Stimulated activated CD8-positive, alpha-beta memory T cell treated with anti-CD3 and anti-CD28 coated beads, Interleukin-4, amount 100 ng/mL, for 48 hours (primary cell): ENCODE measurements at places on chromosomes 11 and 22.

- no peak for DNase-seq
Measured at GRCh38 chr22:25364736-25365241, 145.3 kb downstream of the CRYBB2 start.

GRCh38 chr11:30666817-30667216 is 80.7 kb upstream of the MPPED2 start:
- no peak for DNase-seq

- no peak for DNase-seq
Measured at GRCh38 chr11:115008799-115009198, 330.5 kb downstream of the NXPE2 start.

- DNase-seq, result no peak
Measured at GRCh38 chr11:30445056-30445455, 122.2 kb downstream of the ARL14EP start.

DNA sequence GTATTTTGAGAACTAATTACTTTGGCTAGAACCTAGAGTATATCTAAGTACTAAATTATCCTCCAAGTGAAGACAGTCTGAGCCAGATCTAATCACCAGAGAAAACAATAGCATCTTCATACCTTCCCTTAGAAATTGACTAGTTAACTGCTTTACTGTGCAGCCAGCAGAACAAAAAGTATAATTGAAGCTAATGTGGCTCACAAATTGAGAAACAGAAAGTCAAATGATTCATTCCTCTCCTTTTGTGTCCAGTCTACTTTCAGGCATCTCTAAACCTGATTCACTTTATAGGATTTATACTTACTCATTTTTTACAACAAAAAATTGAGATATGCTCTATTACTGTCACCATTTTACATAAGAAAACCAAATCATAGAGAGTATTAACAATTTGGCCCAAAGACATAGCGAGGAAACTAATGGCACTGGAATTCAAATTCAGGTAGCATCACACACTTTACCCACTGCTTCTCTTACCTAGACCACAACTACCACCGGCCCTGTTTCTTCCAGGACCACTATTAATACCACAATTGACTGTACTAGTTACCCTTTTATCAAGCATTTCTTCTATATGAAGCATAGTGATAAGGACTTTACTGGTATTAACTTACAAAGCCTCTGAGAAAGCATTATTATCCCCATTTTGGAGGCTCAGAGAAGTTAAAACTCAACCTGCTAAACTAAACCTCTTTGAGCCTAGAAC is 1402.6 kb upstream of the TENM4 start:
- DNase-seq, result no peak

- peak; percentile 61 for DNase-seq
Measured at GRCh38 chr11:69950120-69950519, 128.0 kb upstream of the ANO1 start.

- DNase-seq, result no peak
Measured at GRCh38 chr11:27188696-27189095, 148.1 kb downstream of the BBOX1 start.

GRCh38 chr11:65821107-65821506 is 12.7 kb upstream of the SNX32 start:
- DNase-seq, result no peak

DNA sequence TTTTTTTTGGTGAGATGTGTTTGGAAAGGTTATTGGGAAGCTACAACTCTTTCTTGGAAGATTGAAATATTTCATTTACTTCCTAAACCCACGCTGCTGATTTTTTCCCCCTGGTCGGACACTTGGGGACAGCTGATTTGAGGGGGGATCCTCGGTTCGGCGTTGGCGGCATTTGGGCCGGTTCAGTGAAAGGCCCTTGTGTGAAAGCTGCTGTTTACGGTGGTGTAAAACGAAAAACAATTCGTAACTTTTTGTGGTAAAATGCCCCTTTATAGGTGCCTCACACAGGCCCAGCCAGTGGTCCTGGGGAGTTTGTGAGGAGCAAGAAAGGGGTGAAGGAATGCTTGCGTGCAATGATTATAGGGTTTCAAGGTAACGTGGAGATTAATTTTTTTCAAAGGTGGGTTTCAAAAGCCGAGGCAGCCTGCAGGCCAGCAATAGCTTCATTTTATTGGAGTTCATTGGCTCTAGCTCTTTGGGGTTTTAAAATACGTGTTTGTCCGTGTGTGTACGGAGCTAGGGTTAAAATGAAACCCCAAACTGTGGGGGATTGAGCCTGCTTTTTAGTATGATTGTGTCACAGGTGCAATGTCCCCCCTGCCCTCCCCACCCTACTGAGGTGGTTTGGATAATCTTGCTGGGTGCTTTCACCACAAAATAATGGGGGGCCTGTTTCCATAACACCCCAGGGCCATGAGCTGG is 77.2 kb upstream of the PPARA start:
- DNase-seq, result no peak

DNA sequence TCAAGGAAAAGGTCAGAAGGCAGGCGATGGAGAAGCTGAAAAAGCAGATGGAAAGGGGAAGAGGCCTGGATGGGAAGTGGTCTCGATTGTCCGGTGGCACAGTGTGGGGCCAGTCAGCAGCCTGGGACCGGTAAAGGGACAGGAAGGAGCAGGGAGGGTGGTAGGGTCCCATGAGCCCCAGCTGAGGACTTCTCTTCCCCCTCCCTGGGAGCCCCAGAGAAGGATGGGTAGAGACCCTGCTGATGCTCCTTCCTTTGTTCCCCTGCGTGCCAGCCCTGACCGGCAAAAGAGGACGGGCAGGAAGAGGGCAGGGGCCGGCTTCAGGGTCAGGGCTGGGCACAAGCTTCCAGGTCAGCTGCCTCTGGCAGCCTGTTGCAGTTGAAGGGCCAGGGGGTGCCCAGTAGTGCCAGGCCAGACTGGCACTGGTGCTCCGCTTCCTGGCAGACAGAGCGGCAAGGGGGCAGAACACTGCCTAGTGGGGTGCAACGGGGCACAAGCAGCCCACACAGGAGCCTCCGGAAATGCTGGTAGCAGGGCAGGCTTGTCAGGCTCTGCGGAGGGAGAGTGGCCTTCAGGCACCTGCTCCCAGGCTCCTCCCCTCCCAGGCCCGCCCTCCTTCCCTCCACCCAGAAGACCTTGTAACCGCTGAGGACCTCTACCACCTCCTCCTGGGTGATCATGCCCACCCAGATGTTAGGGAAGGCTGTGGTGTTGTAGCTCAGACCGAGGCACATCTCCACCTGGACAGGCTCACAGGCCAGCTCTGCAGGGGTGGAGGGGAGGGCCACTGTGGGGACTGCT is 739 bp upstream of the C1QTNF5 start:
- DNase-seq, result no peak

DNA sequence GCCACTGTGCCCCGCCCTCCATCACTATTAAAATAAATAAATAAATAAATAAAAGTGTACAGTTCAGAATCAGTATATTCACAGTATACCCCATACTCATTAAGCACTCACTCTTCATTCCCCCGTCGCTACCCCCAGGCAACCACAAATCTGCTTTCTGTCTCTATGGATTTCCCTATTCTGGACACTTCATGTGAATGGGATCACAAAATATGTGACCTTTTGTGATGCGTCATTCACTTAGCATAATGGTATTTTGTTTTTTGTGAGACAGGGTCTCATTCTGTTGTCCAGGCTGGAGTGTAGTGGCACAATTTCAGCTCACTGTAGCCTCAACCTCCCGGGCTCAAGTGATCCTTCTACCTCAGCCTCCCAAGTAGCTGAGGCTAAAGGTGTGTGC is 52.8 kb downstream of the RBX1 start:
- DNase-seq, result no peak

DNA sequence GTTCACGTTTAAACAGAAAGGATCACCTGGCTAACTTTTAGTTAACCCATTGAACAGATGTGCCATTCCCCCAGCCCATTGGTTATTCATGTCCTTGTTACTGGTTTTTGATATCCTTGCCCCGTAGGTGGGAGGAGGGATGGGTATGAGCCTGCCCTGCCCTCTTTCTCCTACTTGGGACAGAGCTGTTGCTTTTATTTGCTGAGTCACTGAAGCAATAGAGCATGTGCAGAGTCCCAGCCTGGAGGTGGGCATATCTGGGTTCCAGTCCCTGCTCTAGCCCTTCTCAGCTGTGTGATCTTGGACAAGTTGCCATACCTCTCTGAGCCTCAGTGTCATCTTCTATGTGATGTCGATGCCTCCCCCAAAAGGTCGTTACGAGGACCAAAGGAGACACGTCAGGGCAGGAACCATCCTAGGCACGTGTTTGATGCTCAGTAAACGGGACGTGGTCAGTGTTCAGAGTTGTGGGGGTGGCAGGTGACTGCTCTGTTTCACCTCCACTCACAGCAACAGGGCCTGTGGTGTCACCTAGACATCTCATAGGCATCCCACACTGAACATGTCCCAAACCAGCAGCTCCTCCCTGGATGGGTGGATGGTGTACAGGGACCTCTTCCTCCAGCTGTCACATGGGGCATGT is 61.0 kb downstream of the BMAL1 start:
- peak; percentile 42 for DNase-seq

DNA sequence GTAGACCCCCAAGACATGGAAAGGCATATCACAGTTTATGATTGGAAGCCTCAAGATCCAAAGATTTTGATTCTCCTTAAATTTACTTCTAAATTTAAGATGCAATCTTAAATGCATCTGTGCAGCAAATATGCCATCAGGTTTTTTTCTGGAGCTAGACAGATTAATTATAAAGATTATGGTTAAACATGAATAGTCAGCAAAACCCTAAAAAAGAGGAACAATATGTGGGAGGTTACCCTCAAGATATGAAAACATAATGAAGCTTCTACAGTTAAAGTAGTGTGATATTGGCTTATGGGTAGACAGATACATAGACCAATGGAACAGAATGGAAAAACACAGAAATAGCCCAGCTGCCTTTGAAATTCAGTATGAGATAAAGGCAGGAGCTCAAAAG is 31.7 kb downstream of the OR8B12 start:
- DNase-seq, result no peak

- DNase-seq, result no peak
Measured at GRCh38 chr22:29443452-29443851, 5.1 kb downstream of the RFPL1 start.

DNA sequence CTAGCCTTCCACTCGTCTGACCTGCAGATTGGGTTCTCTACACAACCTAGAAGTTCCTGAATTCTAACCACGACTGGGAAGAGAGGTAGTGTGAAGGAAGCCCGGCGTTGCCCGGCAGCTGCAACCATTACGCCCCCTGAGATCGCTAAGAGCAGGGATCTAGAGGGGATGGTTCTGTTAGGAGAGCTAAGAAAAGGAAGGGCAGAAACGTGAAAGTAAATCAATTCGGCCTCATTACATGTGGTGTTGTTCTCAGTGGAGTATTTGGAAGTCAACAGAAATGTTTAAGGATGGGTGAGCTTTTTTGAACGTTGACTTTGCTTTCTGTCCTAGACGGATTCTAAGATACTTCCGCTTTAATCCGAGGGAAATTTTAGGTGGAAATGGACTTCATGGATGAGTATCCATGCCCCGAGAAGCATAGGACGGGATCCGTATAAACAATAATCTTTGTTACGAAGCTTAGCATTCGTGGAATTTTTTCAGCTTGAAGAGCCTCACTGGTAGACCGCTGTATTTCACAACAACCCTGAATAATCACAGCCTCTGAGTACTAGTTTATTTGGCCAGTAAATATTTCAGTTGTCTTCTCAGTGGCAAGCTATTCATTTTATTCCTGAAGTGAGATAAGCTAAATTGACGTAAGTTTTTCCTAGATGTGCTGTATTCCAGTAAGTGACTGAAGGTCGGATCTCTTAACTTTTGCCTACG is 629 bp downstream of the ATP5MG start:
- no peak for DNase-seq

DNA sequence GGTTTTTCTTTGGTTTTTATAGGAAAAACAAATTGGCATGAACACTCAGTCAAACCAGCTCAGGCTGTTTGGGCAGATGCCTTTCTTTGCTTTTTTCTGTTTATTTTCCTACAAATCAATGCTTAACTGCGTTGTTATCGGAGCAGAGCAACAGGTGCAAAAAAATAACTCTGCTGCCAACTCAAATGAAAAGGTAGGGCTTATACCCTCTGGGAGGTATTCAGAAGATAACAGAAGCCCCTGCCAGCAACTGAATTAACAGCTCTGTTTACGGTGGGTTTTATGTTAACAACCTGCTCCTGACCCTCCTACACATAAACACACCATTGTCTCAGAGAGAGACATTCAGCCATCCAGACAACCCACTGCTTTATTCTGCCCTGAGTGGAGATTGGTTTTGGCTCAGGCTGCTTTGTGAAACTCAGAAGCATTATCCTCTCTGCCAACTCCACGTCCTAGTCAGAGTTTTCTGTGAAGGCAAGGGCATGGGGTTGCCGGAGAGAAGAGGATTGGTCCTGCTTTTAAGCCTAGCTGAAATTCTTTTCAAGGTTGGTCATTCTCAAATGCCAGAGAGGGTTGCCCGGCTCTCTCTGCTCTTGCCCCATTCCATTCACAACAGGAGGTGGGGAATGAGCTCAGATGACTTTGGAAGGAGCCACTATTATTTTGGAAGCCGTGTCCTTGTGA is 11.4 kb downstream of the EHF start:
- no peak for DNase-seq

- DNase-seq, result no peak
Measured at GRCh38 chr22:46416891-46417580, 81.5 kb downstream of the TRMU start.

DNA sequence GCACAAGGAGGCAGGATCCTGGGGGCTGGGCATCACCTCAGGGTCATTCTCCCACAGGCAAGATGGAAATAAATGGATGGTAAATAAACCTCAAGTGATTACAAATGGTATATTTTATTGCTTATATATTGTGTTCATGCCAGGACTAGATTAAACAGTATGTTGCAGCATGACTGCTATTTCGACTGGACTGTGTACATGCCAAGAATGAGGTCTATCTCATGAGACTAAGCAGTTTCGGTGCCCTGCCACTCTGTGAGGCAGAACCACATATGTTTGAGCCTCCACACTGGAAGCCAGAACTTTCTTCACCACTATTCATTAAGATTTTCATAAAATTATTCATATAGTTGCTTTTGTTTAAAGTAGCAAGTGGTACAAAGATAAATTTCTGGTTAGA is 140.2 kb downstream of the DDX10 start:
- DNase-seq, result no peak

GRCh38 chr22:32622744-32623110 is 148.1 kb downstream of the FBXO7 start:
- no peak for DNase-seq

- no peak for DNase-seq
Measured at GRCh38 chr11:27710536-27710935, 10.3 kb upstream of the BDNF start.

- DNase-seq, result no peak
Measured at GRCh38 chr11:108838792-108839105, 173.9 kb downstream of the DDX10 start.

- no peak for DNase-seq
Measured at GRCh38 chr11:20093775-20094174, 66.5 kb downstream of the DBX1 start.
